ENCODE measurements at places on chromosomes 7 and 10.

- no peak for DNase-seq
Measured at GRCh38 chr10:31018962-31019361, 12.7 kb downstream of the ZNF438 start.

DNA sequence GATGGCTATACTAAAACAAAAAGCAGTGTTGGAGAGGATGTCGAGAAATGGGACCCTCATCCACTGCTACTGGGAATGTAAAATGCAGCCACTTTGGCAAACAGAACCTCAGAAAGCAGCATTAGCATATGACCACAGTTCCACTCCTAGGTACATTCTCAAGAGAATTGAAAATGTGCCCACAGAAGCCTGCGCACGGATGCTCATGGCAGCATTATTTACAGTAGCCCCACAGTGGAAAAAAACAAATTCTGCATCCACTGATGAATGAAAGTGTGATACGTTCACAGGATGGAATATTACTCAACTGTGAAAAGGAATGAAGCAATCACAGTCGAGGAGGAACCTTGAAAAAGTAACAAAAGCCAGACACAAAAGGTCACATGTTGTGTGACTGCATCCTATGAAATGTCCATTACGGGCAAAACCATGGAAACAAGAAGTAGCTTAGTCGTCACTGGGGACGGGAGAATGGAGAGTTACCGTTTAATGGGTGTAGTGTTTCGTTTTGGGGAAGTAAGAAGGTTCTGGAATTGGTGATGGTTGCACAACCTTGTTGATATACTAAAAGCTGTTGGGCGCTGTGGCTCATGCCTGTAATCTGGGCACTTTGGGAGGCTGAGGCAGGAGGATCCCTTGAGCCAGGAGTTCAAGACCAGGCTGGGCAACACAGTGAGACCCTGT is 2.5 kb upstream of the UPK3B start:
- DNase-seq, result no peak

DNA sequence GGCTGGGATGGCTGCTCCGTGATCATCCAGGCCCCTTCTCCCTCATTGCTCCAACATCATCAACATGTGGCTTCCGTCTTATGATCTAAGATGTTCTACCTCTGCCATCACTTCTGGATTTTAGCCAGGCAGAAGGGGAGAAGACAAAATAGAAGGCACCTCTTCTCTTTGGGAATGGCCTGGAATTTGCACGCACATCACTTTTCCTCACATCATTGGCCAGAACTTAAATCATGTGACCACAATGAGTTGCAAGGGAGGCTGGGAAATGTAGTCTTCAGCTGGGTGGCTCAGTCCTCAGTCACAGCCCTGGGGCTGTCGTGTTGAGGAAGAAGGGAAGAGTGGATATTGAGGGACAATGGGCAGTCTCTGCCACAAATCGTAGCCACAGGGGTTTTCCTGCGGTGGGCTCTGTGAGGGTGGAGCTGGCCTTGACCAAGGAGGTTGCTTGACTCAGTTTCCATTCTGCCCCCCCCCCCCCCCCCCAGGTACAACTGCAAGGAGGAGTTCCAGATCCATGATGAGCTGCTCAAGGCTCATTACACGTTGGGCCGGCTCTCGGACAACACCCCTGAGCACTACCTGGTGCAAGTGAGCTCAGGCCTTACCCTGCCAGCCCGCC is 50.3 kb downstream of the PALD1 start:
- DNase-seq, result no peak

DNA sequence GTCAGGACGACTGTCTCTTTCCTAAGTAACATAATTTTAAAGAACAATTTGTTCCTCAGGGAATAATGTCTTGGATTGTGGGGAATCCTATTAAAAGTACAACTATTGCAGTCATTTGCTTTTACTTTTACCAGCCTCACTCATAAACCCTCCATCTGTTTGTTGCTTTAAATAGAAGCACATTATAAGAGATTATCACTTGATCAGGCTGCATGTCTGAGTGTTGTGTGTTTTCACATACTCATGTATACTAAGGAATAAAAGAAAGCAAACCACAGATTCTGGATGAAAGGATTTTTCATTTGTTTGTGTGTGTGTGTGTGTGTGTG is 1077.8 kb downstream of the KCNMA1 start:
- no peak for DNase-seq

DNA sequence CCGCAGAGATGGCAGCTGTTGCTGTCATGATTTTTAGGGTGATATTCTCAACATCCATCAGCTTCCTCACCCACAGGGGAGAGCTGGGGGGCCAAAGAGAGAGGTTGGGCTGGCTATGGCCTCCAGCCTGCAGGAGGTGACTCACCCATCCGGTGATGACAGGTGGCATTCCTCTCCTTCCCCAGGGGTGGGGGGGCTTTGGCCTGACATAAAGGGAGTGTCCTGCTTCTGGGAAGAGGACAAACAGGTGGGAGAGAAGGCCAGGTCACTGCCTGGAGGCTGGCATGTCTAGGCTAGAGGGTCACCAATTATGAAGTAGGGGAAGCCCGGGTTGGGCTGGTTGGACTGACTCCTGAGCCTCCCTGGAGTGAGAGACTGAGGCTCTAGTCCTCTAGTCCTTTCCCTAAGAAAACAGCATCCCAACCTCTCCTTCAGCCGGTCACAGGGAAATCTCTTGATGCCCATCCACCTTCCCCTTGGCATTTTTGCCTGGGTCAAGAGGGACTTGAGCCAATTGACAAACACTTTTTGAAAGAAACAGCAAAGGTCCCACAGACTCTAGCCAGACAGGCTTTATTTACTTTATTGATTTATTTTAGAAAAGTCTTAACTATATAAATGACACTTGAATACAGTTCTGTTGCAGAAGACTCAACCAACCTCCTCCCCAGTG is 79.8 kb upstream of the ZNF716 start:
- no peak for DNase-seq

DNA sequence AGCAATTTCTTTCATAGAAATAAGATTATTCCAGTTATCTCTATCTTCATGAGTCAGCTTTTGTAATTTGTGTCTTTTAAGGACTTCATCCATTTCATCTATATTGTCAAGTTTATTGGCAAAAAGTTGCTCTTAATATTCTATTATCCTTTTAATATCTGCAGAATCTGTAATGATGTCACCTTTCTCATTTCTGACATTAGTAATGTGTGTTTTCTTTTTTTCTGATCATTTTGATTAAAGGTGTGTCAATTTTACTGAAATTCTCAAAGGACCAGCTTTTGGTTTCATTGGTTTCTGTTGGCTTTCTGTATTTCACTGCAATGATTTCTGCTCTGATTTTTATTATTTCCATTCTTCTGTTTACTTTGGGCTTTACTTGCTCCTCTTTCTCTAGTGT is 17.9 kb upstream of the OR2AE1 start:
- no peak for DNase-seq

GRCh38 chr10:14588084-14588937 is 186.4 kb downstream of the FAM107B start:
- no peak for DNase-seq

- DNase-seq, result no peak
Measured at GRCh38 chr7:87144173-87144657, 8.0 kb upstream of the DMTF1 start.

DNA sequence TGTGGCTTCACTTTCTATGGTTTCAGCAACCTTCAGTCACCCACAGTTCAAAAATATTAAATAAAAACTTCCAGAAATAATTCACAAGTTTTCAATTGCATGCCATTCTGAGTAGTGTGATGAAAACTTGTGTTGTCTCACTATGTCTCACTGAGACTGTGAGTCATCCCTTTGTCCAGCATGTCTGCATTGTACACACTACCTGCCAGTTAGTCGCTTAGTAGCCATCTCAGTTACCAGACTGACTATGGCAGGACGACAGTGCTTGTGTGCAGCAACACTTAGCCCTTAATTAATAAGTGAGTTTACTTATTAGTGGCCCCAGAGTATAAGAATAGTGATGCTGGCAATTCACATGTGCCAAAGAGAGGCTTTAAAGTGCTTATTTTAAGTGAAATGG is 22.5 kb downstream of the CCDC186 start:
- DNase-seq, result no peak

DNA sequence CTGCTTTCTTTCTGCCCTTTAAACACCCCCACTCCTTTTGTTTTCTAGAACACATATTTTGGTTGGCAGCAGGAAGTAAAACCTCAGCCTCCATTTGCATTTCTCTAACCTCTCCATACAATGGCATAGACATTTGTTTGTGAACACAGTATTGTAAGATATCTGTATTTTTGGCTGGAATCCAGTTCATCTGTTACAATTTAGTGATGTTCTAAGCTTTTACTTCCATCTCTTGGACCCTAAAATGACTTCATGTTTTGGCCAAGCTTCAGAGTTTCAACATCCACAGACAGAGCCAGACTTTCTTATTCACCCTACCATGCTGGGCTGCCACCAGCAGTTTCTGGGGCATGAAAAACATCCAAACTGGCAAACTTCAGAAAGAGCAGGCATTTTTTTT is 21.1 kb upstream of the AUTS2 start:
- no peak for DNase-seq

- no peak for DNase-seq
Measured at GRCh38 chr7:155358066-155358947, 60.6 kb downstream of the INSIG1 start.

DNA sequence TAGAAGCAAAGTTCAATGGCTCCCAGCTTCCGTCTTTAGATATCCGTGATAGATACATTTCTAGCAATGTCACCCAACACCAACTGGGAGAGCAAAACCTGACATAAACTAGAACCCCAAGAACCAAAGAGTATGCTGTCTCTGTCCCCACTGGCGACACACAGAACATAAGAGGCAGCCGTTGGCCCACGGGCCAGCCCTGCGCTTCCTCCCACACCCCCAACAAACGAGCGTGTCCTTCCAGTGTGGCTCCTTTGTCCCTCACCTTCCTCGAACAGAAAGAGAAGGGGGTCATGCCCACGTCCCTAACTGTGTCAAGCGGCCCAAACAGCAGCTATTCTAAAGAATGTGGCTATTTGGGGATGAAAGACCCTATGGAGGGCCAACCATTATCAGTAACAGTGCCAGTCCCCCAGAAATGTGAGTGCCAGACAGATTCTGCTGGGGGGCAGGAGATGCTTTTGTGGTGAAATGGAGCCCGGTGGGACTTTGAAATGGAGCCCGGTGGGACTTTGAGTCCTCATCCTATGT is 171.9 kb downstream of the USP6NL start:
- DNase-seq, result no peak

GRCh38 chr7:149816794-149817193 is 21.4 kb upstream of the ZNF862 start:
- DNase-seq, result peak; percentile 8

DNA sequence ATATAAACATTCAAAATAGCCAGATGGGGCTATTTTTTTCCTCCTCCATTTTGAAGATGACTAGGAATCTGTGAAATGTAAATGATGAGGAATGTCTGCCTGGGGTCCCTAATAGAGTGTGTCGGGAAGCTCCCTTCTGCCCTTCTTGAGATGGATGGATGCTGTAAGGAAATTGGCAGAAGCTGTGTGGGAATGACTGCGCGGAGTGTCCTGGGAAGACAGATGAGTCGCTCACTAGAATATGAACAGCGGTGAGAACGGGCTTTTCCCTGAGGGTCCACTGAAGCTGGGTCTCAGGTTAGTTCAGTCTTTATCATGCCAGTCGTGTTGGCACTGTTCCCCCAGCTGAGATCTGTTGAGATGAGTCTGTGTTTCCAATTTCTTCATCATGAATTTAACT is 75.1 kb upstream of the PLPP4 start:
- DNase-seq, result no peak
